T-helper 2 cell (primary cell): ENCODE measurements at places on chromosomes 2 and 18.
A peak's percentile ranks its signal among the peaks of the same experiment; 100 is the strongest.

GRCh38 chr2:130836501-130837174 is at the start of gene ARHGEF4:
Gene ARHGEF4 (plus strand): TSS chr2:130836914. CDS start chr2:130836954, 40 bp downstream.
- DNase-seq: peak; percentile 61

DNA sequence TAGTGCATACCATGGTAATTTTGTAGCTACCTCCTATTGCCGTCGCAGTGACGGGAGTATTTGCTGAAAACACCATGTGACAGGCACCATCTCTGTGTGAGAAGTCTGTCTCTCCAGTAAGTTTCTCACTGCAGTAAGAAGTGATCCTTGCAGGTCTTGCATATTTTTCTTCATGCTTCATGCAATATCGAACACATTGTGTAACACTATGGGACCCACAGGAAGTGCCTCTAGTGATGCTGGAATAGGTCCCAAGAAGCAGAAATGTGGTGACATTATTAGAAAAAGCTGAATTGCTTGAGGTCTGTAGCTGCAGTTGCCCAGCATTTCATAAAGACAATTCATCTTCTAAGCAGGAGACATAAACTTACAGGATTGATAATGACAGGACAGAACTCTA is 167.6 kb downstream of the DCDC2C start:
- DNase-seq: no peak

DNA sequence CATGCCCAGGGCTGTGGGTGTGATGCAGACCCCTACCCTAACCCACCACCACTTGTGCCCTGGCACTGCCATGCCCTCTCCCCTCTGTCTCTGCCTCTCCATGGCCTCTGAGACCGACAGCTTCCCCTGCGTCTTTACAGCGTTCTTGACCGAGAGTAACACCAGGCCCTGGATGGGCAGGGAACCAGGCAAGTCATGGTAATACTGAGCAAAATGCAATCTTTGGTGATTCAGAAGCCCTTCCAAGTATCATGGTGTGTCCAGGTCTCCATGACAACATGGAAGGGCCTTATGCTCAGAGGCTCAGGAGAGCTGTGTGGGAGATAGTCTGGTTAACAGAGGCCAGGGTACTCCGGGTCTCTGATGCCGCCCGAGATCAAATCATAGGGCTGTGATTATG is 176.1 kb downstream of the KLHL29 start:
- no peak for DNase-seq

GRCh38 chr18:31688606-31689005 is 4.2 kb upstream of the B4GALT6 start:
- DNase-seq: no peak

- DNase-seq: no peak
These were observed 536.6 kb downstream of the LRRTM4 start for GRCh38 chr2:76985387-76986136.

DNA sequence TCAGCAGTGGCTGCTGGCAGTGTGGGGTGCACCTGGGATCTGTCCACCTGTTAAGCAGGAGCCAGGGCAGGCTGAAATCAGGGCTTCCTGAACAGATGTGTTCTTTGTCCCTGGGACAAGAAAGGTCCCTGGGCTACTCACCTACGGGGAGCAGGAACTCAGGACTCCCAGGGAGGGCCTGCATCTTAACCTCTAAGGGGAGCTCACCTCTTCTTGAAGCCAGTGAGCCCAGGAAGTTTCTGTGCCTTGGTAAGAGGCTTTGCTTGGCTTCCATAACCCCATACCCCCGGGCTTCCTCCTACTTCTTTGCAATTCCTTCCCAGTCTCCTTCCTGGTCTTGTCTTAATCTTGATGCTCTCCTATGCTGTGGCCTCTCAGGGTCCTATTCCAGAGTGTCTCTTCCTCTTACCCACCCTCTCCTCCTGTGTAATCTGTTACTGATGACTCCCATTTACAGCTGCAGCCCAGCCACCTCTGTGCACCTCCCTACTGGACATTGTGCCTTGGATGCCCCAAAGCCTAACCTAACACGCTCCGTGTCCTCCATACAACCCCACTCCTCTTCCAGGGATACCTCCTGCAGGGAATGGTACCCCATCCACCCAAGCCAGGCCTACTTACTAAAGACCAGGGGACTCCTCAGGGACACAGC is 55.7 kb upstream of the MAPRE3 start:
- no peak for DNase-seq

GRCh38 chr18:45169610-45170009 is 445.7 kb upstream of the SLC14A2 start:
- DNase-seq: no peak

DNA sequence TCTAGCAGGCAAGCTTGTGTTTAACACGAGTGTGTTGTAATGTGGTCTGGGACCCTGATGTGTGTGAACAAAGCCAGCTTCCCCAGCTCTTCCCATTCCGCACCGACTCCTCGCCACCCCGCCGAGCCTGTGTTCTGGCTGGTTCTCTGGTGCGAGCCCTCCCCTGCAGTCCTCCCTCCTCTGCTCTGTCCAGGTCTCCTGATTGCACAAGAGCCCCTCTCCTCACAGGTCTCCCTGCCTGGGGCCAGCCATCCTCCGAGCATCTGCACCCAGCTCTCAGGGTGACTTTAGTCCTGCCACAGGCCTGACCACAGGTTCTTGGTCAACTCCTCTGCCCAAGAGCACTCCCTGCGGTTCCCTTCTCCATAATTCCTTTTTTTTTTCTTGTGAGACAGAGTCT is 13.2 kb downstream of the SLC66A3 start:
- no peak for DNase-seq

DNA sequence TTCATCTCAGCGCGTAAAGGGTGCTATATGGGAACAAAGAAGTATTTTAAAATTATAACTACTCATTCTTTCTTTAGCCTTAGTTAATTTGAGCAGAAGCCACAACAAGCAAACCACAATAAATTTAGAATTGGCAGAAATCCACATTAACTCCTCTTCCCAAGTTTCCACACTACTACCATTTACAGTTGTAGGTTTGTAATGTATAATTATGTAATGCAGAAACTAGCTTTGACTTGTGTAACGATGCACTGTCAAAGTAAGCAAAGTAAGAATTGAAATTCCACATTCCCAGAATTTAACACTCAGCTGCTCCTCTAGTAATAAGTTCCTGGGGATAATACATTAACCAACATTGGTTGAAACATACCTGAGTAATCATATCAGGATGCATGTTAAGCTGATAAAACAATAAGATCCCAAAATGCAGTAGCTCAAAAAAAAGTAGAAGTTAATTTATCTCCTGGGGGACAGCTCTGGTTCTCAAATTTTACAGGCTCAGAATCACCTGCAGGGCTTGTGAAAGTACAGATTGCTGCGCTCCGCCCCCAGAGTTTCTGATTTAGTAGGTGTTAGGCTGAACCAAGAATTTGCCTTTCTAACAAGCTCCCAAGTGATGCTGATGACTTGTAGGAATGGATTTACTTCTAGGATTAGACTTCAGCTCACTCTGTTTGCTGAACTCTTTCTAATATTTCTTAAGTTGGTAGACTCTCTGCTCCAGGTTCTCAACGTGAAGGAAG is 9.9 kb downstream of the GRP start:
- no peak for DNase-seq

DNA sequence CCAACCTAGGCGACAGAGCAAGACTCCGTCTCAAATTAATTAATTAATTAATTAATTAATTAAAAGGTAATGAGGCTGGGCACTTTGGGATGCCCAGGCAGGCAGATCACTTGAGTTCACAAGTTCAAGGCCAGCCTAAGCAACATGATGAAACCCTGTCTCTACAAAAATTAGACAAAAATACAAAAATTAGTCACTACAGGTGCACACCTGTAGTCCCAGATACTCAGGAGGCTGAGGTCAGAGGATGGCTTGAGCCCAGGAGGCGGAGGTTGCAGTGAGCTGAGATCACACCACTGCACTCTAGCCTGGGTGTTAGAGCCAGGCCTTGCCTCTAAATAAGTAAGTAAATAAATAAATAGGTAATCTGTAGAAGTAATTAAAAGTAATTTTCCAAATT is 6.8 kb downstream of the SF3B1 start:
- no peak for DNase-seq

GRCh38 chr2:229703909-229704630 is 10.3 kb downstream of the DNER start:
- DNase-seq: no peak

DNA sequence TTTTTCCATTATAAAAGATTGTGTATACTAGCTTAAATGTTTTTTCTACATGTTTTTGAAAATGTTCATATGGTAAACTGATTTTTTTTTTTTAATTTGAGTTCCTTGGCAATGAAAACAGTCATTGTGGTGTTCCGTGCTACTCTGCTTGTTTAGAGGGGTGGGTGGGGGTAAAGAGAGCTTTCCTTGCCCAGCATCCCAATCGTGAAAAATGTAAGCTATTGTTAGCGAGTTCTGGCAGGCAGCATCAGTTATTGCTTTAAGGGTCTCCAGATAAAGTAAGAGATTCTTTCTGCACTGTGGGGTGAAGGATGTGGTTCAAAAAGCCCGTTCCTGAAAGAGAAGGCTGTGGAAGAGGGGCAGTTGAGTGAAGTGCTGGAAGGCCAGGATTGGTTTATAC is 118.4 kb downstream of the TANC1 start:
- DNase-seq: no peak

DNA sequence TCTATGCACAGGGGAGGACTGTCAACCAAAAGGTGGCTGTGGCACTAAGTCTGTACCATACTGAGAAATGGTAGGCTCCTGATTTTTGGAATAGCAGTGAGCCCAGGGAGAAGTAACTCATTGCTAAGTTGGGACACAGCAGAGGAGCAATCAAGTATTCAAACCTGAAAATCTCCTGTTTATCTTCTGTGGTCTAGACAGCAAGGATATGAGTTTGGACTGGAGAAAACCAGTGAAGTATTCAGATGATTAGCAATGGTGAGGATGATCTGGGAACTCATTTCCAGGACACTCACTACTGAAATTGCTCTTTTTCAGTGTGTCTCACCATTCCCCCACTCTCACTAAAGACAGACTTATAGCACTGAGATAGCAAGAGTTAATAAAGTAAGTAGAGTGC is 112.0 kb downstream of the GULP1 start:
- no peak for DNase-seq

GRCh38 chr2:96105994-96106715 is 10.2 kb downstream of the ADRA2B start:
- DNase-seq: no peak

- DNase-seq: no peak
These were observed 235.6 kb downstream of the BCL11A start for GRCh38 chr2:60317844-60318243.

- DNase-seq: peak; percentile 43
These were observed 112.8 kb downstream of the SPTBN1 start for GRCh38 chr2:54568876-54569321.

- no peak for DNase-seq
These were observed 909.7 kb downstream of the EPHA4 start for GRCh38 chr2:220662431-220662830.

DNA sequence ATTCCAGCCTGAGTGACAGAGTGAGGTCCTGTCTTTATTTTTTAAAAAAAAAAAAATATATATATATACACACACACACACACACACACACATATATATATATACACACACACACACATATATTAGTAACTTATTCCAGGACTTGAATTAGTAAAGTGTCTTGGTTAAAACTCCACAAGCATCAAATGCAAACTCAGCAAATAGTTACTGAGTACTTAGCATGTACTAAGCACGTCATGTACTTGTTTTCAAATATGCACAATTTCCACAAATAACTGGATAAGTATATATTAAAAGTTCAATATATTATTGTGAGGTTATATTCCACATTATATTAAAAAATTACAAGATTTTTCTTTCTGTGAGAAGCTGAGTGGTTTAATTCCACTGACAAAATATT is 304.7 kb downstream of the ZEB2 start:
- no peak for DNase-seq

DNA sequence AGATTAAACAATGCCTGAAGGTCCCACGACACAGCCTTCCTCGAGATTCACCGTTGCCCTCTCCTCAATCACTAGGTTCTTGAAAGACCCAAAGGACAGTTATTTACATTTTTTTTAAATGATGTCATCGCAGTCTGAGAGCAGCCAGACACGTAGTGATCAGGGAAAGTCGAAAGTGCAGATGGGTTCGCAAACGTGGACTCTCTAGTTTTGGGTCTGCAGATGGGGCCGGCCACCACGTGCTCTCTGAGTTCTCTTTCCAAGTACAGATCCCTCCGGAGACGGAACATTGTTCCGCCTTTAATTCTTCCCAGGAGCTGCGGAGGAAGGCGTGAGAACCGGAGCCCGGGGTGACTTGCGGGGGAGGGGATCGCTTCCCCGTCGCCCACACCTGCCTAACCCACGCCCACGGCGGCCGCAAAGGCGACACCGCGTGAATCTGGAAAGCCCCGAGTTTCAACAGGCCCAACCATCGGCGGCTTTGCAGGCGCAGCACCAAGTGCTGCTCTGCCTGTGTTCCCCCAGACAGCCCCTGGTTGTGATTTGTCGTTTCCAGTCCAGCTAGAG is 54.3 kb downstream of the PKDCC start:
- DNase-seq: peak; percentile 95

DNA sequence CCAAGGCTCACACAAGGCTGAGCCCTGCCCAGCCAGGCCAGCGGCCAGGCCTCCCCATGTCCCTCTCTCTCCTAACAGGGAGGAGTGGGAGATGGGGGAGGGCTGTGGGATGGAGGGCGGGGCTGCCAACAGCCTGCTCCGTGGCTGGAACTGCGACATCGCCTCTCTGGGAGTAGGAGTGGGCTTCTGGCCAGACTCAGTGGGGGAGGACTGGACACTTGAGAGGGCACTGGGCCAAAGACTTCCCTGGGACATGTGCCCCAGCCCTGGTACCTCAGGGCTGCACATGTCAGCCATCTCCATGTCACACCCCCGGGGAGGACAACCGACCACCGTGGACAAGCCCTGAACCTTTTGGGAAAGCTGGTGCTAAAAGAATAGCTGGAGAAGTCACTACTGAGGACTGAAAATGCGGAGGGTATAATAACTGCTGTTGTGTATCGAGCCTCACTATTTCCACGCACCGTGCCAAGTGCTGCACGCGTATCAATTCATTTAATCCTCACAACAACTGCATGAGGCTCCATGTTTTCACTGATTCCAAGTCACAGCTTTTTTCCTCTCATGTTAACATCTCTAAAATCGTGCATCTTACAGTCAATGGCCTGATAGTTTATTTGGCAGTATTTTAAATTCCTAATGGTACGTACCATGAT is 127.3 kb downstream of the MSH2 start:
- no peak for DNase-seq

GRCh38 chr2:25341753-25342371 is at the start of gene DNMT3A:
Gene DNMT3A (minus strand): TSS chr2:25341925. CDS start chr2:25313984, 27,941 bp downstream.
- DNase-seq: peak; percentile 15

DNA sequence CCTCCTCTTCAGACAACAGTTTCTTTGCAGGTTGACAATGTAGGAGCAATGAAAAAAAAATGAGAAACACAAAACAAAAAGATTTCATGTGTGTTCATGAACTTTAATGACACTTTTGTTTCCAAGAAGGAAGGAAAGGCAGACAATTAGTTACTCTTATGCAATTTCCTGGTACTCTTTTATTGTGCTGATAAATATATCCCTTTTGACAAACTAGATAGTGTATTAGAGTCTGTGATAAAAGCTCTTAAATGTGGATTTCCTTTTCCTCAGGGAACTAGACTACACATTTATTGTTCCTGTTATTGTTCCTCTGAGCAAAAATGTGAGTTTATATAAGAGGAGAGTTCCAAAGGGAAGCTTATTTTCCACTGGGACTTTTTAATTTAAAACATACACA is 188.7 kb upstream of the NRXN1 start:
- no peak for DNase-seq
